ENCODE measurements at places on chromosomes 11 and 22.

GRCh38 chr11:26806219-26806618, 84.4 kb upstream of the SLC5A12 start:
- no peak for DNase-seq

- no peak for DNase-seq
Measured at GRCh38 chr11:71240865-71241691, 11.3 kb downstream of the SHANK2 start.

DNA sequence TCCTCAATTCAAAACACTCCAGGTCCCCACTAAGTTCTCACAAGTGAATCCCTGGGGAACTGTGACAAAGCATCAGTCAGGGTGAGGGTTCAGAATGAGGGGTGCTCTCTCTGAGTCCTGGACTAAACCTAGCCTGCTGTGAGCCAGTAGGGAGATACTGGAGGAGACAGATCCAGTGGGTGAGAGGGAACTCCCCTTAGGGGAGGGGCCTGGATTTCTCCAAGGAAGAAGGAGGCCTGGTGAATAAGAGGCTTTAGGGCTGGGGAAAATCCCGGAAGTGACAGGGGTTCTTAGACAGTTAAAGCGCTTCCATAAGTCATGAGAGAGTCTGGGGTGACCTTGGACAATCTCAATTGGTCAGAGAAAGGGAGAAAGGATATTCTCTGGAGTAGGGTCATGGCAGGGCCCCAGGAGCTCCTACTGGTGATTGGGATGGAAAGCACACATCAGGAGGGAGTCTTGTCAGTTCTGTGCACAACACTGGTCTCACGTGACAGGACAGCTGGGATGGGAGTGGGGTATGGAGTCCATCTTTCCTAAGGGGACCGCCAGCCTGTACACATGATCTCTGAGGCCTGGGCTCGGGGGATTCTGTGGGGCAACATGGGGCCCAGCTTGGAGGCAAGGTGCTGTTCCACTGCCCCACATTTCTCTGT, 1.5 kb downstream of the TBC1D10A start:
- no peak for DNase-seq

DNA sequence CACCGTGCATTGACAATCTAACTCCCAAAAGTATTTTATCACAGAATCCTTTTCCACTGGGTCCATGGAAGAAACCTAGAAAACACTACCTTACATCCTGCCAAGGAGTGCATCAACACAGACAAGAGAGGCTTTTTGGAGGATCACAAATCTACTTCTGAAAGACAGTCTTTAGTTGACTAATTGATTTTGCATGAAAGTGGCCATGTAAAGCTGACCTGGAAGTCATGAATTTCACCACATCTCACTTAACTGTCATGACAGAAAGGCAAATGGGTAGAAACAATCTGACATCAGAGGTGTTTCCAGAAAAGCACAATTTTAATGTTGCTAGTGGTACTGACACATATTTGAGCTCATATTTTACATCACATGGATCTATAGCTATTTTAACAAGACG, 101.6 kb downstream of the FAM76B start:
- no peak for DNase-seq

GRCh38 chr22:32477596-32477995, 3.0 kb downstream of the FBXO7 start:
- no peak for DNase-seq

GRCh38 chr11:21612326-21612725, 580.6 kb upstream of the ANO5 start:
- DNase-seq: no peak

GRCh38 chr11:122293296-122294023, 177.4 kb upstream of the BLID start:
- DNase-seq: no peak

DNA sequence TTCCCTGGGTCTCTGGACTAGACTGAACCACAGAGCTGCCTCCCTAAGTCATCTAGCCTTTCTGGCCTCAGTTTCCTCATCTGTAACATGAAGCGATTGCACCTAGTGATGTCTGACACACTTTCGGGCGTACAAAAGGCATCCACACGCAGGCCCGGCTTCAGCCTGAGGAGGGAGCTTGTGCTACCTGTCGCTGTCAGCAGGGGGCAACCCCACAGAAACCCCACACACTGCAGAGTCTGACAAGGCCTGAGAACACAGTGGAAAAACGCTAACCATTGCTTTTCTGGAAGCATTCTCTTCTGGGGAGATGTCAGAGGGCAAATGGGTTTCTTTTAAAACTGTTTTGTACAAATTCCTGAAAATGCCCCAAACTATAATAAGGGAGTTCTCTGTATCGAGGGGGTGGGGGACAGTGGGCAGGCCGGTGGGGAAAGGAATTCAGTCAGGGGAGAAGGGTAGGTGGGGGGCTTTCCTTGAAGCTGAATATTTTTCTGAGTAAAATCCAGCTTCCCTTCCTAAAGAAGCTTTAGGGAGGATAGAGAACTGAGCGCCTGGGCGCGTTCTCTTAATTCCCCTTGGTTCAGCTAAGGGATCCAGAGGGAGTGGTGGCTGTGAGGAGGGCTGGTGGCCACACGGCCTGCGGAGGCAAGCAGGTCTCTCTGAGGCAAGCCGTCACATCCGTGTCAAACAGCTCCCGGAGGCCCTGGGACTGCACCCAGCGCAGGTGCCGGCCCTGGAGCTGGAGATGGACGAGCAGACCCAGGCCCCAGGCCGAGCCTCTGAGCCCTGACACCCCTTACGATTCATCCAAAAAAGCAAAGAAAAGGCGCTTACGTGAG, 533 bp downstream of the ELF5 start:
- peak; percentile 33 for DNase-seq

DNA sequence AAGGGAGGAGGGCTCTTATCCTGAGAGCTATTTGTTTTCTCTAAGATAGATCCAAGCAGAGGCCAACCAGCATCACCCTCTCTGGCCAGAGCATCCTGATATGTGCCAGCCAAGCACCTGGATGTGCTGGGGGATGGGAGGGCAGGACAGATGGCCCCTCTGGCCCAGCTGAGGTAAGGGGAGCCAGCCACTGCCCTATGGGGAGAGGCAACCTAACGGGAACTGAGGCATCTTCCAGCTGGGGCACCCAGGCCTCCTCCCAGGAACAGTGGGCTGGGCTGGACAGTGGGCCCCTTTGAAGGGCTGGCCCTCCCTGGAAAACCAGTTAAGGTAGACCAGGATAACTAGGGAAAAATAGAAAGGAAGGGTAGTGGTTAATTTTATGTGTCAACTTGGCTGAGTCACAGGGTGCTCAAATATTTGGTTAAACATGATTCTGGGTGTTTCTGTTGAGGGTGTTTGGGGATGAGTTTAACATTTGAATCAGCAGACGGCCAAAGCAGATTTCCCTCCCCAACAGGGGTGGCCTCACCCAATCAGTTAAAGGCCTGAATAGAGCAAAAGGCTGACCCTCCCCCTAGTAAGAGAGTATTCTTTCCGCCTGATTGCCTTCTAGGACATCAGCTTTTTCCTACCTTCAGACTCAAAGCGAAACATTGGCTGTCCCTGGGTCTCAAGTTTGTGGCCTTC, 595.1 kb downstream of the BUD13 start:
- DNase-seq: no peak

GRCh38 chr22:25382762-25383161, 163.3 kb downstream of the CRYBB2 start:
- DNase-seq: no peak

- DNase-seq: no peak
Measured at GRCh38 chr22:36445158-36445668, 36.2 kb downstream of the TXN2 start.

GRCh38 chr11:9687711-9688477, 24.0 kb downstream of the SWAP70 start:
- DNase-seq: no peak

DNA sequence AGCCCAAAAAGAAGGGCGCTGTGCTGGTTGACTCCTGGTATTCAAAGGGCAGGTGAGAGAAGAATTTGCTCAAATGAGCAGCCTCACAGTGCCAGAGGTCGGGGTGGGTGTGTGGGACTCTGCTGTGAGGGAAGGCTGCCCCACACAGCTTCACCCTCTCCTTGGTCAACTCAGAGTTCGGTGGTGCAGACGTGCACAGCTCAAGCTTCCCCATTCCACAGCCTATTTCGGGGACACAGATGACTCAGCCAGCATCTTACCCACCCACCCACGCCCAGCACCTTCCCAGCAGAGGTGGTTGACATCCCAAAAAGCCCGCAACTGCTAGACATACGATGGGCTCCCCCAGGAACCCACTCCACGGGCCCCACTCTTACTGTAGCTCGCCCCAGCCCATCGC, 46.5 kb upstream of the CCND1 start:
- DNase-seq: no peak

- peak; percentile 83 for DNase-seq
Measured at GRCh38 chr22:26985931-26986782, 328.8 kb downstream of the MIAT start.

DNA sequence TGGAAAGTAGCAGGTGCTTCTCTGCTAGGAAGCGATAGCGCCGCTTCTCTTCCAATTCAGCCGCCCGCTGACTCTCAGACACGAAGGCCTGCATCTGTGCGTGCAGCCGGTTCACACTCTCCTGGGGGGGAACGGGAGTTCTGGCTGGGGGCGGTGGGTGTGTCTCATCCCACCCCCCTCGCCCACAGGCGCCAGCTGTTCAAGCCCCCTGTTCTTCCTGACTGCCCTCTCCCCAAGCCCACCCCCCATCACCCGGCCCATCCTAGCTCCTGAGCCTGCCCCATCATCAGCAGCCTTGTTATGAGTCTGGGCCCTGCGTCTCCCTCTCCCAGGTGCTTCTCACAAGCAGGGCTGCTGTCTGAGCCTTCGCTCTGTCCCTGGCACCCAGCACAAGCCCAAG, 13.1 kb upstream of the SLC16A8 start:
- DNase-seq: peak; percentile 8

DNA sequence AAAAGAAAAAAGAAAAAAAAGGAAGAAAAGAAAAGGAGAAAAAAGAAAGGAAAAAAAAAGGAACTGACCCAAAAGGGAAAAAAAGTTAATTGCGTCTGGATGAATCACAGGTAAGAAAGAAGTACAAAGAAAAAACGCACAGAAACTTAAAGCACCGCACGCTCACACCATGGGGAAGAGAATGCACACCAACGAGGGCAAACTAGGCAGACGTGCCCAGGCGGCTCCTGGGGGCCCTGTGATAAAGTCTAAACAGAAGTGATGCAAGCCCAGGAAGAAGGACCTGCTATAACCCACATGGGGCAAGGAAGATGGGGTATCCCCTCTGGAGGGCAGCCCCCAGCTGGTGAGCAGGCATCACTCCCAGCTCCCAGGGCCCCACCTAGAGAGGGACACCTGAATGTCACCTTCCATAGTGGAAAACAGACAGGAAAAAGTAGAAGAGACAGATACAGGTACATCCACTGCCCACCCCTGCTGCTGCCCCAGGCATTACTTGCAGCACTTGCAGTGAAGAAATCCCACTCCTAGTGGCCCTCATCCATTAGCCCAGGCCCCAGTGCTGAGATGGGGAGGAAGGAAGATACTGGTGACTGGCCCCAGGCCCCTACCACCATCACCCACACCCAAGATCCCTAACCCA, 28.9 kb downstream of the NAP1L4 start:
- DNase-seq: no peak

- no peak for DNase-seq
Measured at GRCh38 chr22:30250039-30250565, 3.5 kb upstream of the LIF start.

GRCh38 chr11:125724125-125724524, 22.0 kb upstream of the PATE1 start:
- DNase-seq: no peak

DNA sequence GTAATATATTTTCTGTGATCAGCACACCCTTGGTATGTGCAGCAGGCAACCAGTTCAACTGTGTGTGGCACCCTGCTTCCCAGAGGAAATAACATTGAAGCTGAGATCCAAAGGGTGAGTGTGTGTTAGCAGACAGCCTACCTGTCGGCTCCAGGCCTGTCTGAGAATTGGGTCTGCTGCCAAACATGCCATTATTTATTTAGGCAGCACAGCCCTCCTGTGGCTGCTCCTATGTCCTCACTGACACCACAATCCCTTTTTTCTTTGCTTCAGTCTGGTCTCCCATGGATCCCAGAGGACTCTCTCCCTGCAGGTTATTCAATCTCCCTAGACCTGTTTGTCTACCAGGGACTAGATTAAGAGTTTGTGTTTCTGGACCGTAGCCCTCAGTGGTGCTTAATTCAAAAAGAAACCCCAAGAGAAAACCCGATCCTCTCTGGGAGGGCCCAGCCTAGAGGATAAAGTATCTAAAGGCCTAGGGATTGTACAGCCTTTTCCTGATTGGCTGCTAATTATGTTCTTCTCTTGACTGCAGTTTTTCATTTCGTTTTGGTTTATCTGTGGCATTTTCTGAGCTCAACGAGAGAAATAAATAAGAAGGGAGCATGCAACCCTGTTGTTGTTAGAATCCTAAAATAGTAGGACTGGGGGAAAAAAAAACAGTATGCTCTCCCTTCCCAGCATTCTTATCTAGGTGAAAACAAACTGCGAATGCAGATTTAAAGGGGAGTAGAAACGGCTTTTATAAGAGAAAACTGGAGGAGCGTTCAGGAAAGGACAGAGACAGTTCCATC, 24.1 kb downstream of the KCNE3 start:
- DNase-seq: no peak

GRCh38 chr11:26820739-26821138, 98.9 kb upstream of the SLC5A12 start:
- DNase-seq: no peak

GRCh38 chr22:25629613-25630012, 65.1 kb downstream of the GRK3 start:
- DNase-seq: no peak

DNA sequence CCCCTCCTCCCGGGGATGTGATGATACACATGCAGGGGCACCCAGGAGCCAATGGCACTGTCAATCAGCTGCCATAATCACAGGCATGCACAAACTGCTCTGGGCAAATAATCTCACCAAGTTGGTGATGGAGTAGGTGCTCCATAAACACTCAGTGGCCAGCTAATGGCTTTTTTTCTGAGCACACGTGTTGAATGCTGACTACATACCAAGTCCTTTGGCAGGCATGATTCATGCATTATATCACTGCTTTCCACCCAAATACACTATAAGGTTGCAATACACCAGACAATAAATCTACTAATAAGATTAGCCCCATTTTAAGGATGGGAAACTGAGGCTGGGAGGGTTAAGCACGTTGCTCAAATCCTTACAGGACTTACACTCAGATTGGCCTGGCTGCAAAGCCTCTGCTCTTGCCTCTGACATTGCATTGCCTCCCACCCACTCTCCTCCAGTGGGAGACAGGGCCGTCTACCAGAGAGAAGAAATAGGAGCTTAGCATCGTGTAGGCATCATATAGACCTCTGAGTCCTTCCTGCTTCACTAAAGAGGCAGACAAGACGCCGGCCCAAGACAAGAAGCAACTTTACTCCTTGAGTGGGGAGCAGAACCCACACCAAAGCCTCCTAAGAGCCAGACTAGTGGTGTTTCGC, 32.7 kb upstream of the ACCSL start:
- no peak for DNase-seq

- DNase-seq: no peak
Measured at GRCh38 chr11:9066433-9066925, 24.9 kb downstream of the SCUBE2 start.

DNA sequence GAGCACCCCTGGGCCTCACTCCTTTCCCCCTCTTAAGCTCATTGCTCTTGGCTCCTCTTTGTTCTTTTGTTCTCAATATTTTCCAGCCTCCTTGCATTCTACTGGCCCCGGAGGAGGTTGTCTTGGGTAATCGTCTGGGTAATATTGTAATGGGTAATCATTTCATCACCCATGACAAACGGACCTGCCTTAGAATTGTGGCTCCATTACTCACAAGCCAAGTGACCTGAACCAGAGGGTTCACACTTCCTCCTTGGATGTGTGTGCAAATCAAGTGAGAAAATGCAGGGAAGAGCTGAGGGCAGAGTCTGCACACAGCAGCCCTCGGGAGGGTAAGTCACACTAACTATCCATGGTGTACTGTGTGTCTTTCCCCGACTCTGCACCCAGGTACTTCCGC, 305.0 kb downstream of the BUD13 start:
- DNase-seq: no peak
